Omental fat pad (tissue), 4 donors: ENCODE measurements at places on chromosomes 4 and X. TPM values are rescaled to one million over a fixed set of nuclear protein-coding genes. Genes with fewer than 3 reads are reported as not detected.

DNA sequence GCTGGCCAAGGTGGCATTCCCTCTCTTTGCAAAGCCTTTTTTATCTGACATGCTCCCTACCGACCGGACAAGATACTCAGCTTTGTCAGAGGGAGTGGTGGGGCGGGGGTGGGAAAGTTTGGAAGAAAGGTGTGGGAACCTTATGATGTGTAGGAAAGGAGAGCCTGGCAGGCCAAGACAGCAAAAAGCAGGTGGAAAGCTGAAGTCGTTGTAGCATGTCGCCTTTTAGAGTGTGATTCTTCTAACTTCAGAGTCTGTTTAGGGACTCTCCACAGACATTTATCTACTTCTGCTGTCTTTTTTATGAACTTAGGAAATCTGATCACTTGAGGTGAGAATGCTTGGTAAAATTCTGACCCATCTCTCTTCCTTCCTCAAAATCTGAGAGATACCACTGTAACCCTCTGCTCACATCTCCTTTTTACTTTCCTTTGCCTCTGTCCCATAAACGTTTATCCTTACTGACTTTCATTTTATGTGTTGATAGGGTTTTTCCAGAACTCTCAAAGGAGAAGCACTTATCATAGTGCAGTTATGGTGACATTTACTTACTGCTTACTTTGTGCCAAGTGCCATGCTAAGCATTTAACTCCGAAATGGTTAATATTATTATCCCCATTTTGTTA lies 8.2 kb upstream of the RUFY3 start:
- no peak for DNase-seq

- DNase-seq: no peak
Measured at GRCh38 chr4:133972586-133972985, 229.0 kb downstream of the PABPC4L start.

- no peak for DNase-seq
Measured at GRCh38 chr4:155392481-155393184, 15.9 kb upstream of the MAP9 start.

- no peak for DNase-seq
Measured at GRCh38 chr4:98098764-98099163, 44.5 kb downstream of the STPG2 start.

Gene ZDHHC15
- total RNA-seq: 0.84 TPM

DNA sequence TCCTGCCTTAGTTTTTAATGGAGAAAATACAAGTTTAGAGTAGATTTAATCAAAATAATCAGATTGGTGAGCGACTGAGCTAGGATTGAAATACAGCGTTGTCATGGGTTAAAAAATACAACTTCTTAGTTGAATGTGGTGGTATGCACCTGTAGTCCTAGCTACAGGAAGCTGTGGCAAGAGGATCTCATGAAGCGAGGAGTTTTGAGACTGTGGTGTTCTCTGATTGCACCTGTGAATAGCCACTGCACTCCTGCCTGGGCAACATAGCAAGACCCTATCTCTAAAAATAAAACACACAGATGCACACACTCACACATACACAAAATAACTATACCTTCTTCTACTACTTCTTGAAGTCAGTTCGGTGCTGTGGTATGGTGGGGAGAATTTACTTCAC lies 19.8 kb upstream of the GBA3 start:
- DNase-seq: no peak

- DNase-seq: no peak
Measured at GRCh38 chr4:23945451-23946017, 55.7 kb upstream of the PPARGC1A start.

Gene GAGE12H
- not detected for total RNA-seq

Gene PDGFRA
- 272 TPM for total RNA-seq

Gene SAT1
- total RNA-seq: 2,799 TPM

Gene MAGED2
- 79.6 TPM for total RNA-seq

GRCh38 chrX:49066690-49067089 lies 7.1 kb downstream of the PRAF2 start:
- DNase-seq: no peak

Gene P2RY8
- total RNA-seq: 5.5 TPM

Gene P2RY4
- total RNA-seq: not detected

Gene SPARCL1
- total RNA-seq: 1,726 TPM

Gene COL4A5
- total RNA-seq: 7.0 TPM

- no peak for DNase-seq
Measured at GRCh38 chr4:113733685-113734084, 27.9 kb downstream of the CAMK2D start.

Gene MGAT4D
- not detected for total RNA-seq

Gene AMER1
- total RNA-seq: 2.4 TPM

DNA sequence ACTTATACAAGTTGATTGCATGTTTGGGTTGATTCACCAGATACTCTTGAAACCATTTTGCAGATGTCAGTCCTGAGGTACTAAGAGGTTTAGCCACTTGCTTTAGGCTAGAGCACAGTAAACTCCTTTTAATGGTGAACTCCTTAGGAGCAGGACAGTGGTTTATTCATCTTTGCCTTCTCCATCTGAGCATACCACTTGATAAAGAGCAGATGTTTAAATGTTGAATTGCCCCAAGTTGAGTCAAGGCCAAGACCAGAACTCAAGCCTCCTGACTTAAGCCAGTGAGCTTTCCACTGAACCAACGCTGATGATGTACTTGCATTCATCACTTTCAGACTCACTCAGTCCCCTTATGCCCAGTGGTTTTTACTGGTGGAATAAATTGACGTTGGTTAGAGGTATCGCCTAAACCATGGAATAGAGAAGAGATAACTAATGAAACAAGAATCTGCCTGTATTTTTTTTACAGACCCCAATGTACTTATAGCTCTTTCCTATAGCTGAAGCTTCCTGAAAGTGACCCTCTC lies 7.5 kb downstream of the DAPP1 start:
- DNase-seq: no peak

DNA sequence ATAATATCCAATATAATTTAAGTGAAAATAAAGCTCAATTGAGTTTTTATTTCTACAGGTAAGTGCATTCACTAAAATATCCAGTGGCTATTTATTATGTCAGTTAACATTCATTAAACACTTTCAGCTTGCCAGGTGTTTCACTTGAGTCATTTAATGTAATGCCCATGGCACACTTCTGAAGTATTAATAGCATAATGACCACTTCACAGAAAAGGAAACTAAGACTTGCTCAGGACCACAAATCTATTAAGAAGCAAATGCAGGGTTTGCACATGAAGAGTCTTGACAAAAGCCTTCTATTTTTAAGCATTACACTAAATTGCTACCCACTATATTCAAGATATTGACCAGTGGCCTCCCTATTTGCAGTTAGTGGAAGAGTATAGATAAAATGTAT lies 612.7 kb downstream of the KCTD8 start:
- DNase-seq: no peak

DNA sequence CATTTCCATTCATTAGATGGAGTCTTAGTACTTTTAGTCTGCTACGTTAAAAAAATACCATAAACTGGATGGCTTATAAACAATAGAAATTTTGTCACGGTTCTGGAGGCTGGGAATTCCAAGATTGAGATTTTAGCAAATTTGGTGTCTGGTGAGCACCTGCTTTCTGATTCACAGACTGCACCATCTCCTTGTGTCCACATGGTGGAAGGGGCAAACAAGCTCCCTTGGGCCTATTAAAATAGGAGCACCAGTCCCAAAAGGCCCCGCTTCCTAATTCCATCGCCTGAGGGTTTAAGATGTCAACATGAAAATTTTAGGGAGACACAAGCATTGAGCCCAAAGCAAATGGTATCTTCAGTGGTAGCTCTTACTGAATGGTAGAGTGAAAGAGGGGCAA lies 120.5 kb upstream of the MAP9 start:
- DNase-seq: no peak

DNA sequence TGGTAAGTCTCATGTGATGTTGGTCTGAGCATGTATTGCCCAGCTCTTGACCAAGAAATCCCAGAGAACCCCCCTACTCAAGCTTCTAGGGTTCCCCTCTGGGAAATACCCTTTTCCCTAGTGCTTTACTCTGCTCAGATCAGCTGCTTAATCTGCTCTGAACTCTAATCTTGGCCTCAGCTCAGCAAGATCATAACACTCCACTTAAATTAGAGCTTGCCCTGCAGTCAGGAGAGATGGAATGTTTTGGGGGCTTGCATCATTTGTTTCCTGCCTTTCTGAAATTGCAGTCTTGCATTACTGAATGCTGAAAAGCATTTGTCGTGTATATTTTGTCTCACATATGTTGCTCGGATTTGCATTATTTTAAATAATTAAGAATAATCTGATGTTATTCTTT lies 1153.6 kb downstream of the FSTL5 start:
- DNase-seq: no peak

Gene GPR82
- 3.5 TPM for total RNA-seq

Gene MAP7D2
- total RNA-seq: 0.19 TPM

Gene GPM6B
- 1.4 TPM for total RNA-seq

DNA sequence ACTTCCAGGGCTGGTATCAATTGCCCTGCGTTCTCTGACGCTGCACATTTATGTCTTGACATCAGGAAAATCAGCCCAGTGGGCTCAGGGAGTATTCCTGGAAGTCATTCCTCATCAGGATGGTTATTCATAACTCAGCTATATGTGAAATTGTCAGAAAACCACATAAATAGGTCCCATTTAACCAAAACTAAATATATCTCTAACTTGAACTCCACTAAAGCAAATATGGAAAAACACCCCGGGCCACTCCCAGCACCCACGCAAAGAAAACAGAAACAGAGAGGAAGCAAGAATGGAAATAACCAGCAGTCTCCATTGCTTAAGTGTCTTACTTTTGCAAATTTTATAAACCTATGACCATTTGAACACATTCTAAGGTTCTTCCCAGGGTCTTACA lies 112.0 kb downstream of the IRF2 start:
- DNase-seq: no peak

GRCh38 chr4:182320092-182320491 lies 76.9 kb downstream of the TENM3 start:
- DNase-seq: no peak

DNA sequence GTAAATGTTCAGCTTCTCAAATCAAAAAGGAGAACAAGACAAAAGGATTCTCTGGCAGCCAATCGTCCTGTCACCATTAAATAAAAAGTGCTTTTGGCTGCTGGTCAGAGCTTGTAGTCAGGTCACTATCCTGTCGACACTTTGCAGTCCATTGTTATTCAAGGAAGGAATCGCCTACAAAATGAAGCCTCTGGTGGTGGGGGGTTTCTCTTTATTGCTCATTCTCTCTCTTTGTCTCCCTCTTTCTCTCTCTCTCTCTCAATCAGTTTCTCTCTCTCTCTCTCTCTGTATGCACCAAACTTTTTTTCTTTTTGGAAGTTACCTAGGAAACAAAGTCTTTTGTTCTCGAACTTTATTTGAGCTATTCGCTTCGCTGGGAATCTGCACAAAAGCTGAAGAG lies 17.6 kb upstream of the SCML1 start:
- DNase-seq: no peak

Gene TEC
- total RNA-seq: 4.8 TPM

Gene EGF
- total RNA-seq: 0.12 TPM

DNA sequence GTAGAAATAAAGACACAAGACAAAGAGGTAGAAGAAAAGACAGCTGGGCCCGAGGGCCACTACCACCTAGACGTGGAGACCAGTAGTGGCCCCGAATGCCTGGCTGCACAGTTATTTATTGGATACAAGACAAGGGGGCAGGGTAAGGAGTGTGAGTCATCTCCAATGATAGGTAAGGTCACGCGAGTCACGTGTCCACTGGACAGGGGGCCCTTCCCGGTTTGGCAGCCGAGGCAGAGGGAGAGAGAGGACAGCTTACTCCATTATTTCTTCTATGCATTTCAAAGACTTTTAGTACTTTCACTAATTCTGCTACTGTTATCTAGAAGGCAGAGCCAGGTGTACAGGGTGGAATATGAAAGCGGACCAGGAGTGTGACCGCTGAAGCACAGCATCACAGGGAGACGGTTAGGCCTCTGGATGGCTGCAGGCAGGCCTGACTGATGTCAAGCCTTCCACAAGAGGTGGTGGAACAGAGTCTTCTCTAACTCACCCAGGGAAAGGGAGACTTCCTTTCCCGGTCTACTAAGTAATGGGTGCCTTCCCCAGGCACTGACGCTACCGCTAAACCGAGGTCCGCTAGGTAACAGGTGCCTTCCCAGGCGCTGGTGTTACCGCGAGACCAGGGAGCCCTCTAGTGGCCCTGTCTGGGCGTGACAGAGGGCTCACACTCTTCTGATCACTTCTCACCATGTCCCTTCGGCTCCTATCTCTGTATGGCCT lies 44.9 kb downstream of the ZBTB49 start:
- no peak for DNase-seq

GRCh38 chr4:52852711-52853110 lies 9.4 kb upstream of the RASL11B start:
- DNase-seq: no peak

GRCh38 chrX:80817002-80817401 lies 7.3 kb upstream of the BRWD3 start:
- no peak for DNase-seq

DNA sequence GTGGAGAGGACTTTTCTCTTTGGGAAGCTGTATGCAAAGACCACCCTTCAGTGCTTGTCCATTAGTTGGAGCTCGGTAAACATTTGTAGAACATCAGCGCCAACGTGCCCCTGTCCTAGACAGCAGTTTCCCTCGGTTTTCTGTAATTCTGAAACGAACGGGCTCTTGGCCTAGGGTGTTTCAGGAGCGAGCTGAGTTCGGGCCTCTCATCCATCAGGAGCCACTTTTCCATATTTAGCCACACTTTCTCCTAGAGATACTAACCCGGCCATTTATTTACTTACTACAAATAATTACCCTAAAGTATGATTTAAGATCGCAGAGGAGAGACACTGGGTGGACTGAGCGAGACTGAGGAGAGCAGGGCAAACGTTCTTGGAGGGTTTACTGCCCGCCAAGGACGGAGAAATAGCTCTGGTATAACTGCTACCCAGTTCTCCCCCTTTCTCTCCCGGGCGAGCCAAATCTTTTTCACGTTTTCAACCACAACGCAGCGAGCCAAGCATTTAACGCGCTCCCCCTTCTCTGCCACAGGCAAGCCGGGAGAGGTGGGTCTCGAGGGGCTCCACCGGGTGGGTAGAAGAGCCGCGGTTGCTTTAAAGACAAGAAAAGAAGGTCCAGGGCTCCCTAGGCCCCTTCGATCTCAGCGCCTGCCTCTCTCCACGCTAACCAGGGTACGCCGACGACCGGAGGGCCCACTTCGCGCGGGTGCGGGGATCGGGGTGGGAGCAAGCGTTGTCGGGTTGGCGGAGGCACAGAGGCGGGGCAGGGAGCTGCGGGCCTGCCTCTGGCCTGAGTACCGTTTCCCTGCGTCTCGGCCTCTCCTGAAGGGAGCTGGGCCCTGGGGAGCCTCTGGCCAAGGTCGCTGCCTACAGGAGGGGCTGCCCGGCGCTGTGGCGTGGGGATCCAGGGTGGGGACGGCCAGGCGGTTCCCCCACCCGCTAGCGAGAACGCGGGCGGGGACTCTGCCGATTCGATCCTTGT lies 10.8 kb upstream of the PITX2 start:
- no peak for DNase-seq

Gene AKAP14
- not detected for total RNA-seq

DNA sequence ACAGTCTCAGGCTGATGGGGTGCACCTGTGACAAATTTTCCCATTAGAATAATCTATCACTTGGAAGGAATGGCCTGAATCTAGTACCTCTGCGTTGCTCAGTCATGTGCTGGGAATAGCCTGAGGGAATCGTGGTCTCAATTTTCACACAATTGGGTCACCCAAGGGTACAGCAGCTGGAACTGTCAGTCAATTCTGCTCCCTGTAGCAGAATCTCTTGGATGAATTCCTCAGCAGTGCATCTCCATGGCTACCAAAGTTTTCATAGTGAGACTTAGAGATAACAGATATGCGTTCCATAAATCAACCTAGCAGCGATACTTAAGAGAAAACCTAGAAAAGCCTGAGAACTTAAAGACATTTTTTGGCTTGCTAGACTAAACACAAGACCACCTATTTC lies 288.7 kb upstream of the CTSO start:
- no peak for DNase-seq
